Tongue (tissue), 3 donors: ENCODE measurements at places on chromosomes 12 and 14. TPM values are rescaled to one million over a fixed set of nuclear protein-coding genes. Genes with fewer than 3 reads are reported as not detected.

The GPR162 gene
- total RNA-seq, result 13.1 TPM

The DAO gene
- not detected for total RNA-seq

The ESR2 gene
- total RNA-seq, result 0.21 TPM

The SLCO1B1 gene
- total RNA-seq, result not detected

The CYP46A1 gene
- 3.1 TPM for total RNA-seq

The CIDEB gene
- total RNA-seq, result 14.6 TPM

The AKAP5 gene
- 0.51 TPM for total RNA-seq

The SRRM4 gene
- 0.31 TPM for total RNA-seq

The MYO1H gene
- total RNA-seq, result 0.51 TPM

The SMCO2 gene
- not detected for total RNA-seq

The KRT77 gene
- 0.10 TPM for total RNA-seq

The IL22 gene
- not detected for total RNA-seq

The GLS2 gene
- 0.21 TPM for total RNA-seq

The PTGDR gene
- total RNA-seq, result 0.51 TPM

The KRT85 gene
- total RNA-seq, result not detected

GRCh38 chr14:96084796-96085195, 45.6 kb downstream of the C14orf132 start:
- peak; percentile 50 for DNase-seq

- DNase-seq, result no peak
Measured at GRCh38 chr12:46900734-46901463, 75.1 kb upstream of the SLC38A4 start.

- DNase-seq, result peak; percentile 34
Measured at GRCh38 chr12:64780531-64781279, 21.5 kb upstream of the GNS start.

GRCh38 chr12:32139064-32139421, 32.4 kb downstream of the BICD1 start:
- DNase-seq, result peak; percentile 66

DNA sequence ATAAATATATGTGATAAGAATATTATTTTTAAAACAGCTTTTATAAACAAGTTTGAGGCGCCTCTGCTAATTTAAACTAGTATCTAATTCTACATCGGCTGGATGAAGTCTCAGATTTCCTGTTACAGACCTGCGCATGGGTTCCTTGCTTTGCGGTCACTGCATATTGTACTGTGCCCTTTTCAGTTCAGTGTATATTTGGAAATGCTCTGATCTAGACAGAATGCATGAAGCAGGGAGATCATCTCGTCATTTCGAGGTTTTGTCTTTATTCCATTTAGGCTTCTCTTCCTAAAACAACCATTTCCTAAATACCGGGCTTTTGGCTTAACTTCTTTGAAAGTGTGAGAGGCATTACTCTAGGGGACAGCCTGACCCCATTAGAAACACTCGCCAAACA, 25.6 kb downstream of the CRACR2A start:
- no peak for DNase-seq

GRCh38 chr12:79844693-79845092, 90.2 kb downstream of the PPP1R12A start:
- no peak for DNase-seq

DNA sequence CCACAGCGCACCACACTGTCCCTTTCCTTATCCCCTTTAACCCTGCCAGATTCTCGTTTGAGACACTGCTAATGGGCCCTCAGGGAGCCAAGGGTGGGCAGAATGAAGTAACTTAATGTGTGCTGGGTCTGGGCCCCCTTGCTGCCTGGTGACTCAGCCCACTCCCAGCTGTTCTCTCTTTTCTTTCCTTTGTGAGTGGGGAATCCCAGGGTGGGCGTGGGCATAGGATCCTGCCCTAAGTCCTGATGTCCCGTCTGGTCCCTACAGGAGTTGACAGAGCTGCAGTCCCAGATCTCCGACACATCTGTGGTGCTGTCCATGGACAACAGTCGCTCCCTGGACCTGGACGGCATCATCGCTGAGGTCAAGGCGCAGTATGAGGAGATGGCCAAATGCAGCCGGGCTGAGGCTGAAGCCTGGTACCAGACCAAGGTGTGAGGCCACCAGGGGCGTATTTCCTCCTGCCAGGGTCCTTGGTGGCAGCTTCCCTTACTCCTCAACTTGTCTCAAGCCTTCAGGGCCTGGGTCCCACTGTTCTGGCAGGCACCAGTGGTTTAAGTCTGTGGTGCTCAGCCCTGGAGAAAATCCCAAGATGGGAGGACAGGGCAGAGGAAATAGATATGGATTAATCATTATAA, 8.3 kb downstream of the KRT7 start:
- DNase-seq, result no peak

- DNase-seq, result peak; percentile 45
Measured at GRCh38 chr12:92827836-92828431, 101.2 kb downstream of the EEA1 start.

GRCh38 chr12:83313827-83314226, 627.1 kb downstream of the TMTC2 start:
- DNase-seq, result no peak

- DNase-seq, result no peak
Measured at GRCh38 chr12:5027046-5027821, 16.4 kb upstream of the KCNA5 start.

- DNase-seq, result no peak
Measured at GRCh38 chr12:64840119-64840518, 15.7 kb downstream of the TBC1D30 start.

DNA sequence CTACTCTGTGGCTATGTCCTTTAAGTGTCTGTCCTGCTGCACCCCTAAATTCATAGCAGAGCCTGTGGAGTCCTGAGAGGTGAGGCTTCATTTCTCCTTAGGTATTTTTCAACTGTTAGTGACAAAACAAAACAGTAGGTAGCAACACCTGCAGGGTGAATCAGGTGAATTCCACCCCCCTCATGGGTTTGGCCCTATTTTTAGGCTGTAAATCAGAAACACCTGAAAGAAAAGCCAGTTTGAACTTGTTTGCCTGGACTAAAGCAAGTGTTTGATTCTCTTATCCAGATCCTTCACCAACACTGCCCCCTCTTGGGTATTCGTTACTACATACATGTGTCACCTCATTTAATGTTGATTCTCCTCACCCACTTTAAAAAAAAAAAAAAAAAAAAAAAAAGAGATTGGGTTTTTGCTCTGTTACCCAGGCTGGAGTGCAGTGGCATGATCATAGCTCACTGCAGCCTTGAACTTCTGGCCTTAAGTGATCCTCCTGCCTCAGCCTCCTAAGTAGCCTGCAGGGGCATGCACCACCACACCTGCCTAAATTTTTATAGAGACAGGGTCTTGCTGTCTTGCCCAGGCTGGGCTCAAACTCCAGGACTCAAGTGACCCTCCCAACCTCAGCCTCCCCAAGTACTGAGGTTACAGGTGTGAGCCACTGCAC, 10.3 kb downstream of the TBPL2 start:
- peak; percentile 60 for DNase-seq

DNA sequence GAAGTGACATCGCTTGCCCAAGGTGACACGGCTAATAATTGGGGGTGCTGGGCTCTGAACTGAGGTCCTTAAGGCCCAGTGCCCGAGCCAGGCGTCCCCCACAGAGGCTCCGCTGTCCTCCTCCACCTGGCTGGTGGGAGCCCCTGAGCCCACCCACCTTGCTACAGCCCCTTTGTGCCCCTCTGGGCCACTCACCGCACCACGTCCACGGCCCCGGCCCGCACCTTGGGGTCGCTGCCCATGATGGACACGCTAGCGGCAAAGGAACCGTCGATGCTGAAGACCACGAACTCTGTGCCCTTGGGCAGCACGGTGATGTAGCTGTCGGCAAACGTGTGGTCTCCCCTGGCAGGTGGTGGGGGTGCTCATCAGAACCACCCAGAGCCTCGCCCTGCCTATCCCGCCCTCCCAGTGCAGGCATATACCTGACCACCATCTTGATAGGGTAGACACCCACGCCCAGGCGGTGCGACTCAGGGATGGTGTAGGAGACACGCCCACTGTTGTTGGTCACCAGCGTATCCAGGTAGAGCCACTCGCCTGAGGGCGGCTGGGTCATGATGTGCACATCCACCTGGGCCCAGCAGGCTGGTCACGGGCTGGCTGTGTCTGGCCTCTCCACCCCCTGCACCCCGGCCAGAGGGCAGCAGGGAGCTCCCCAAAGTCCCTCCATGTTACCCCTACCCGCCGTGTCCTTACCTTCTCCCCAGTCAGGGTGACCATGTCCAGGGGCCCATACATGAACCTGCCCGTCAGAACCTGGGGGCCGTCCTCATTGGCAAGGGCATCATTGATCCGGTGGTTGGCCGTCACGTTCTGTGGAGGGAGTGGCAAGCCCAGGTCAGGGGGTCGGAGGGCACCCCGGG, 6.8 kb downstream of the ARL6IP4 start:
- DNase-seq, result no peak

GRCh38 chr14:79466938-79467527, 744.3 kb downstream of the DIO2 start:
- DNase-seq, result peak; percentile 22

DNA sequence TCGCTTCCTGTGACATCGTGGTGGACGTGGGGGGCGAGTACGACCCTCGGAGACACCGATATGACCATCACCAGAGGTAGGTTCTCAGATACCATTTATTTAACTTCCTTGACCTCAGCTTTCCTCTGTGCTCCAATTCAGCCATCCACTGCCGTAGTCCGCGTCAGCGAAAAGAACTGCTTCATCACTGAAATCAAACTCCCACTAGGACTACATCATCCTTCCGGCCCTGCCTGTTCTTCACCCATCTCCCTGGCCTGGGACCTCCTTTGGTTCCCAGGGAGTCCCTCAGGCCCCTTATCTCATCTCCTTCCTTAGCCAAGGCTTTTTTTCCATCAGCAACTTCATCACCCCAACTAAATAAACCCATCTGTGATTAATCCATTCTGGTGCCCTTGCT, 692 bp downstream of the MYG1 start:
- no peak for DNase-seq

DNA sequence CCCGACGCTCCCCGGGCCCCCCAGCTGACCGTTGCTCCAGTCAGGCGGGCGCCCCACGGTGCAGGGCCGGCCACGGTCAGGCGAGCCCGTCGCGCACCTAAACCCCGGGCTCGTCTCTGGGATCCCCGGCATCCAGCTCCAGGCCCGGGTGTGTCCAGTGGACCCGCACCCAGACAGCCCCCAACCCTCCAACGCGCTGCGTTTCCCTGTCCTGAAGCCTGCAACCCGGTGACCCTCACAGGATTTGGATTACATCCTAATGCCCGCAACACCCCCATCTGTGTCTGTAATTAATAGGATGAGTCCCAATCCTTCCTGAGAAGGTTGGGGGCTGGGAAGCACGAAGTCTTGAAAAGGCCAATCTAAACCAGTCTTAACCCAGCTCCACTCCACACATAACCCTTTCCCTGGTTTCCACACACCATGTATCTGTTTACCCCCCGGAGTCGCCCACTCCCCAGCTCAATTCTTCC, 10.4 kb downstream of the CPNE6 start:
- no peak for DNase-seq

DNA sequence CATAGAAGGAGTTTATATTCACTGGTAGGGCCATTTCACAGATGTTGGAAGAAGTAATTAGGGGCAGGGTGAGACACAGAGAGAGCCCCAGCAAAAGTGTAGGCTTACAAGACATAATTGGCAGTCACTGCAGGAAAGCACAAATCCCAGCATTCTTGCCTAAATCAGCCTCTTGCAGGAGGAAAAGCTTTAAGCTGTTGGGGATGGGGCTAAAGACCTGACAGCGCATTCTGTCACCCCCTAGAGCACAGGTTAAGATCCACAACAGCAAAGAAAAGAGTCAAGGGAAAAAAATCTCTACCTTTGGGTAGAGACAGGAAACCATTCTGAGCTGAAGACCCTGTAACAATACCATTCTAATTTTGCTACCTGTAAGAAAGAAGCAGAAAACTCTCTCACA, 409.0 kb downstream of the DAD1 start:
- no peak for DNase-seq

DNA sequence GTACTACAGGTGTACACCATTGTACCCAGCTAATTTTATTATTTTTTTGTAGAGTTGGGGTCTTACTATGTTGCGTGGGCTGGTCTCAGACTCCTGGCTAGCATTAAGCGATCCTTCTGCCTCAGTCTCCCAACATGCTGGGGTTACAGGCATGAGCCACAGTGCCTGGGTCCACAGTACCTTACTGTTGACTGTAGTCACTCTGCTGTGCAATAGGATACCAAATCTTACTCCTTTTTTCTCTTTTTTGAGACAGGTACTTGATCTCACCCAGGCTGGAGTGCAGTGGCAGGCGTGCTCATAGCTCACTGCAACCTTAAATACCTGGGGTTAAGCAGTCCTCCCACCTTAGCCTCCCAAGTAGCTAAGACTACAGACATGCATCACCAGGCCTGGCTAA, 25.6 kb downstream of the PSMA6 start:
- DNase-seq, result no peak

DNA sequence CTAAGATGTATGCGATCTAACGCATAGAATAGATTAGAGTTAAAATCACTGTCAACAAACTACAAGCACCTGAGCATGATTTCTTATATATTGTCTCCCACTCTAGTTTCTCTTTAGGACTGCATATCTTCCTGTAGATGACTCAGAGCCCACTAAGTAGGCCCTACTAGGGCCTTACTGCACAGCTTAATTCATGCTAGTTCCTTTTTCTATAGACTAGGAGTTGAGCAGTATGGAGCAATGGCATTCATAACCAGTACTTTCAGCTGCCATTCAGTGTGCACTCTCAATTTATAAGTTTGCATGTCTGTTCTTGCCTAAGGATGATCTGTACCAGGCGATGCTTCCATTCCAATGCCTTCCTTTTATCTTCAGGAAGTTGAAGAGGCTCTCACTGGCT, 103.5 kb downstream of the METTL25 start:
- no peak for DNase-seq

DNA sequence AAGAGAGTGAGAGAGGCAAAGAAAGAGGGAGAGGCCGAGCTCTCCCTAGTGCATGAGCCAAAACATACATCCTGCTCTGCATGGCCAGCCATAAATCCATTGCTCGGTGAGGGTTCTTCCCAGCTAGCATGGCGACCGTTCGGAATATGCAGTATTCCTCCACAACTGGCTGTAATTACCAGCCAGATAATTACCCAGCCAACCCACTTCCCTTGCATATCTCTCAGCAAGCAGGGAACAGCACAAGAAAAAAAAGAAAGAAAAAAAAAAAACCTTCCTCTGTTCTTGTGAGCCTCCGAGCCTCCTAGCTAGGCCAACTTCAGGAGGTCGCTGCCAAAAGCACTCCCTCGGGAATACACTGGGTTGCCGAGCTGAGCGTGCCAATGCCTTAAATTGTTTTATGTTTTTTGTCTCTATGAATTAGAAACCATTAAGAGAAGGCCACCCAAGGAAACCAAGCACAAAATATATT, 567.9 kb downstream of the MED13L start:
- DNase-seq, result peak; percentile 73

DNA sequence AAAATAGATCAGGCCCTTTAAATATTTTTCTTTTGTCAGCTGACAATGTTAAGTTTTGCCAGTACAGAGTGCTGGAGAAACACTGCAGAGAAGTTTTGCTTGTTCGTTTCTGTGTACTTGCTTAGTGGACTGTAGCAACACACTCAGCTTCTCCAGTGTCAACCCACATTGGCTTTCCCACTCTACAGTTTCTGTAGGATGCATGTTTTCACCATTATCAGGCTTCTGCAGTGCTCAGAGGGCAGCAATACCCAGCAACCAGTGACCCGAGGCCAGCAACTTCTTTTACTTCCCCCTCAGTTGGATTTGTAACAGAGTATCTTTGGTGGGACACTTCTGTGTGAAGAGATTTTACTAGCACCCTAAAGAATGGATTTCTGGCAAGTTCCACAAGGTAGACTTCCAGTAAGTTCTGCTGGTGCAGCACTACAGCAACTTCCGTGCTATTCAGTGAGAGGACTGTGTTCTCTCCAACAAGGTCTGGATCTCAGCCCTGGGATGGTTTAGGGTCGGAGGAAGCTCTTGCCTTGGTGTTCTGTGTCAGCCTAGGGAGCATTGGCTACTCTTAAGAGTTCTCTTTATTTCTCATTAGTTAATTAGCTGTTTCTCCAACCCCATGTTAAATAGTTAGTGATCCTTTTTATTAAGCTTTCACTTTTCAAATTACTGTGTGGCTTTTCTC, 70.4 kb downstream of the FUT8 start:
- DNase-seq, result no peak
